CD4-positive, CD25-positive, alpha-beta regulatory T cell (primary cell): ENCODE measurements at places on chromosomes 1 and 21. TPM values are rescaled to one million over a fixed set of nuclear protein-coding genes. Genes with fewer than 3 reads are reported as not detected.

GRCh38 chr1:117535821-117536220, 70.0 kb upstream of the TENT5C start:
- no peak for DNase-seq

LIN28A gene
- not detected for total RNA-seq

CD101 gene
- 14.9 TPM for total RNA-seq

GIPC2 gene
- not detected for total RNA-seq
